Stimulated activated CD4-positive, alpha-beta T cell treated with anti-CD3 and anti-CD28 coated beads, Interleukin-12 subunit alpha, Interleukin-12 subunit beta, amount 100 ng/mL, for 24 hours (primary cell): ENCODE measurements at places on chromosomes 7 and 10.
A peak's percentile ranks its signal among the peaks of the same experiment; 100 is the strongest.

DNA sequence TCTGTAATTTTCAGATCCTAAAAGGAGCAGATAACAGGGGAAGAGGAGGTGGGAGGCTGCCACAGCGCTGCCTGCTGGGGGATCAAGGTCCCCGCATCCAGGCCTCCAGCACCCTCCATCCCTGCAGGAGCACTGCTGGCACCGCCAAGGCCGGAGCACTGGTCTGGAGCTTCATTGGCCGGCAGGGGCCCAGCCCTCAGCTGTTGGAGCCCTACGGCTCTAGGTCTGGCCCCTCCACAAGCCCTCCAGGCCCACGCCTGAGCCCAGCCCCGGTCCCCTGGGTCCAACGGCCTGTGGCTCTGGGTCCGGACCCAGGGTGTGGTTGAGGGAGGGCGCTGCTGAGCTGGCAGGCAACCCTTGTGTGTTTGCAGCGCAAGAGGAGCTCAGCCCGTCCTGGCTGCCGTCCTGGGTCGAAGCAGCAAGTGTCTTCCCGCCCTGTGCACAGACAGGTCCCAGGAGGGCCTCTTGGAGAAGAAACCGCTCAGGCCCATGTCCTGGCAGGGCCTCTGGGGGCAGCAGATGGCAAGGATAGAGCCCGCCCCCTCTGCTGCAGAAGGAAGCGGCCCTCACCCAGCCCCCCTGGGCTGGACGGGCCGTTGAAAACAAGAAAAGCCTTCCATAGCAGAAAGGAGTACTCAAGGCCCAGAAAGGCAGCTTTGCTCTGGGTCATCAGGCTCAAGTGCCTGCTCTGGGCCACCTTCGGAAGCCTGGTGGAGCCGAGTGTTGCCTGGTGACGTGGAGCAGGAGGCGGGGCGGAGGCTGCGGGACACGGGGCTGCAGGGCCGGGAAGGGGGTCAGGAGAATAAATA, 54.3 kb upstream of the TNRC18 start:
- no peak for DNase-seq

GRCh38 chr10:7605565-7606295, 61.0 kb downstream of the ITIH5 start:
- DNase-seq: no peak

GRCh38 chr7:2175514-2175913, 57.2 kb downstream of the MAD1L1 start:
- DNase-seq: no peak

- DNase-seq: no peak
These were observed 50.7 kb downstream of the BPGM start for GRCh38 chr7:134697205-134697886.

DNA sequence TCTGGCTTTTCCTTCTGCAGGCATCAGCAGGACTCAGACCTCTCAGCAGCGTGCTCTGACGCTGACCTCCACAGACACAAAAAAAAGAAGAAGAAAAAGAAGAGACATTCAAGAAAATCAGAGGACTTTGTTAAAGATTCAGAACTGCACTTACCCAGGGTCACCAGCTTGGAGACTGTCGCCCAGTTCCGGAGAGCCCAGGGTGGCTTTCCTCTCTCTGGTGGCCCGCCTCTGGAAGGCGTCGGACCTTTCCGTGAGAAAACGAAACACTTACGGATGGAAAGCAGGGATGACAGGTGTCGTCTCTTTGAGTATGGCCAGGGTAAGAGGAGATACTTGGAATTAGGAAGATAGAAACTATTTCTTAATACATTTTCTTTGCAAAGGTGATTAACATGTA, 115.7 kb downstream of the CYTH3 start:
- no peak for DNase-seq

GRCh38 chr10:111475720-111476119, 398.9 kb downstream of the ADRA2A start:
- DNase-seq: no peak

GRCh38 chr7:107185716-107186115, 16.9 kb downstream of the HBP1 start:
- DNase-seq: no peak

- no peak for DNase-seq
These were observed 256.4 kb downstream of the KIAA1217 start for GRCh38 chr10:24465124-24465874.

- no peak for DNase-seq
These were observed 9.7 kb downstream of the ABCA13 start for GRCh38 chr7:48180981-48181380.

DNA sequence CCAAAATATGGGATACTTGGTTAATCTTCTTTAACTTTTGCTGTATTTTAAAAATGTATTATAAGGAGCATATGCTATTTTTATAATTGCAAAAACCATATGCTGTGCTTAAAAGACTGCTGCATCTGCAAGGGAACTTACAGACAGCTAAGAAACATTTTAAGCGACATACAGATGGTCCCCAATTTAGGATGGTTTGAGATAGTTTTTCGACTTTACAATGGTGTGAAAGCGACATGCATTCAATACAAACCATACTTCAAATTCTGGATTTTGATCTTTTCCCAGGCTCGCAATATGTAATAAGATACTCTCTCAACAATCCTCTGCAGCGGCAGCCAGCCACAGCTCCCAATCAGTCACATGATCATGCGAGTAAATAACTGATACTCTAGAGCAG, 73.2 kb downstream of the SHTN1 start:
- no peak for DNase-seq

DNA sequence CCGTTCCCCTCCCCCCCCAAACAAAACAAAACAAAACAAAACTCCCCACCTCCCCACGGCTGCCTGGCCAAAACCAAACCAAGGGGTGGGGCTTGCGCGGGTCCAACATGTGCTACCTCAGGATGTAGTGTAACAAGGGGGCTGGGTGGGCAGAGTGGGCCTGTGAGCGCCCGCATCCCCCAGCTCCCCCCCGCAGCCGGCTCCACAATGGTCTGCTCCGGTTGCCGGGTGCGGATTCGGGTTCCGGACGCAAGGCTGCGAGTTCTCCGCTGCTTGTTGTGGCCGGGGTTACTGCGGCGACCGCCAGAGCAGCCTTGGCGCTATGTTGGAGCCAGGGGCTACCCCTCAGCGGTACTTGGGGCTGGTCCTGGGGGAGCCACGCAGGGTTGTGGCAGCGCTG, 4.9 kb downstream of the C10orf143 start:
- DNase-seq: no peak

GRCh38 chr10:102302611-102303010, 57.3 kb downstream of the GBF1 start:
- no peak for DNase-seq

- no peak for DNase-seq
These were observed 222.5 kb upstream of the LRRN3 start for GRCh38 chr7:110868458-110868857.

DNA sequence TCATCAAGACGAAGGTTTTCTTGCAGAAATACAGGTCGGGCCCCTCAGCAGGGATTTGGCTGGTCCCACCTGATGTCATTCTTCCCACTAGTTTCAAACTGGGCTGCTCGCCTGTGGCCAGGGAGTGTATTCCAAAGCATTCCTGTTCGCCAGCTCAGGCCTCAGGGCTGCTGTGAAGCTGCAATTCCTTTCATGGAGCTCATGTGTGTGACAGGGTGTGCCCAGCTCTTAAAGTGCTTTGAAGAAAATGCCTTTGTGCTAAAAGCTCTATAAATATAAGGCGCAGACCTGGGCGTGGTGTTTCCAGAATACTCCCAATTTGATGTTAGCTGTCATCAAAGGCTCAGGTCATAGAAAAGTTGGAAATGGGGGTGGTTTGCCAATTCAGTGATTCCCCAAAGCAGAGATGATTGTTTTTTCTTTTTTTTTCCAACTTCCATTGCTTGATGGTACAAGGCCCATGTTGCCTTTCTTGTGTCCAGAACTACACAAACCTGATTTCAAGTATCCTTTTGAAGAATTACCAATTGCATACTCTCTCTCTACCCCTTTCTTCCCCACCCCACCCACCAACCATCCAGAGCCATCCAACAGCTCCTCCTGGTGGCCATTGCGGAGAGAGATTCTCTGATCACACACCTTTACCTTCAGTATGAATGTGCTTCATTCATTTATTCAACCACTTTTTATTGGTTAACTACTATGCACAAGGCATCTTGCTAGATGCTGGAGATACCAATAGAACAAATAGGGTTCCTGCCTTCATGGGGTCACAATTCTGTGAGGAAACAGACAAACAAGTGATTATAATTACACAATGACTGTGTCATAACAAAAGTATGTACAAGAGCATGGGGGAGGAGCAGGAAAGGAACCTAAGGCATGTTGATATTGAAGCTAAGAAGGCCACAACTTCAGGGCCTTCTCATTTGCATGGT, 297.3 kb upstream of the LYZL1 start:
- no peak for DNase-seq

DNA sequence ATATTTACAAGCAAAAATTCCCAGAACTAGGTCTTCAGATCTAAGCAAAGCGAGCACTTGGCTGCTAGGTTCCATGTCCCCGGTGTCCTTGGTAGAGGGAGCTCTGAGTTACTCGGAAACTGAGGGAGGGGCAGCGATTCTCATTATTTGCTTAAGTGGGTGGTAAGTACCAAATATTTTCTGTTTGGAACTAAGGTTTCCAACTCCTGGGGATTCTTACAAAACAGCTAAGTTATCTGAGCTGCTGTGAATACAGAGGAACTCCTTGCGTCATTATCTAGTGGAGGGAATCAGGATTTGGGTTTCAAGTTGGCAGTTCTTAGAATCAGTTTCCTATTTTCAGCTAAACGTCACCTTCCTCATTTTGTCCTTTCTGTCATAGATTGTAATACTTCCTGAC, 76.8 kb upstream of the IKZF1 start:
- DNase-seq: no peak

GRCh38 chr10:5538446-5538845, 13.7 kb downstream of the CALML3 start:
- DNase-seq: no peak

- DNase-seq: no peak
These were observed 47.8 kb downstream of the PHF14 start for GRCh38 chr7:11021468-11021867.

DNA sequence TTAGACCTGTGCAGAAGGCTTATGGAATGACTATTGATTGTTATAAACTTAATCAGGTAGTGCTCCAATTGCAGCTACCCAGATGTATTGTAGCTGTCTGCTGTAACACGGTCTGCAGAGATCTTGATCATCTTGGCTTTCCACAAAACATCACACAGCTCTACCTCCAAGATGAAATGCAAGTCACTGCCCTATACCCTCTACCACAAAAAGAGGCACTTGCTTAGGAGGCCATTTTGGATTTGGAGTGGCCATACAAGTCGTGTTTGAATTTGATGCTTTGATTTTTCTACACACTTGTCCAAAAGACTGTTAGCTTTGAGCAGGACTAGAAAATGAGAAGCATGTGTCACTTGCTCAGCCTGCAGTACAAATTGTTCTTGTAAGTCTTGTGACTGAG, 377.2 kb downstream of the TNS3 start:
- no peak for DNase-seq

GRCh38 chr10:13485623-13486022, 43.2 kb downstream of the BEND7 start:
- no peak for DNase-seq

DNA sequence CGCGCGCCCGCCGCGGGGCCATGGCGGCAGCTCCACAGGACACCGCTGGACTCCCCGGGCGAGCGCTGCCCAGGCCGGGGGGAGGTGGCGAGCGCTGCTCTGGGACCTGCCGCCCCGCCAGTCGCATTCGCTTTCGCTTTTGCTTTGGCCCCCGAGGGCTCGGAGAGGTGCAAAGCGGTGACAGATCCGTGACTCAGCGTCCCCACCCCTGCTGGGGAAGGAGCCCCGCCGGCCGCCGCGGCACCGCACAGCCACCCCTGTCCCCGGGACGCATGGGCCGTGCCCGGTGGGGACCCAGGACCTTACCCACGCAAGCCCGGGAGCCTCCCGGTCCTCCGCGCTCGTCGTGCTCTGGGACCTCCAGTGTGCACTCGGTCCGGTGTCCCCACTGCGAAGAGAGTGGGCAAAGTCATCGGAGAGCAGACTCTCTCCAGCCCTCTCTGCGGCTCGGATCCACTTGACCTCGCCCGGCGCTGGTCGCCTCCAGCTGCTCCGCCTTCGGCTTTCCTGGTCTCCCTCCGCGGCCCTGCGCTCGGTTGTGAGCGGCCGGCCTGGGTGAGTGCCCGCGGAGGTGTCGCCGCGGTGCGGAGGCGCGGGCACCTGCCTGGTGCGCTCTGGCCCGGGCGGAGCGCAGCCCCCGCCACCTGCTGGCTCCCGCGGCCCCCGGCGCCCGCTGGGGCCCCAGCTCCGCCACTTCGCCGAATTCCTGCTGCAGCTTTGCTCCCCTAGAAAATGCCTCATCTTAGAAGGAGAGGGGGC, at the start of gene IL15RA:
IL15RA (minus strand) TSS at position 73 of the 759 bp plus-strand sequence; CDS start at position 22, 51 bp downstream.
- DNase-seq: peak; percentile 77

DNA sequence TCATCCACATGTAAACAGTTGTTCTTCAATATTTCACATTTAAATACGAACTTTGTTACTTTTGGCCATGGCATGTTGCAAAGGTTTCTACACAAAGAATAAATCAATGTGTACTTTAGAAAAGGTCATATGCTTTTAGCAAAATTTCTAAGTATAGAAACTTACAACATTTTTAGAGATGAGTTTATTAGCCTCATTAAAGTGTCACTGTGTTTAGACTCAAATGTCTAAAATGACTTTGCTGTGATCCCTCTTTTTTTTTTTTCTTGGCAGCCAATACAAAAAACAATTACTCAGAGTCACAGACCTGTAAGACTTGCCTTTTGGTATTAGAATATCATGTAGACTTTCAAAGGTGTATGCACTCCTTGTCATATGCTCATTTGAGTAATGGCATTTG, 349.3 kb upstream of the KIAA1217 start:
- DNase-seq: no peak

DNA sequence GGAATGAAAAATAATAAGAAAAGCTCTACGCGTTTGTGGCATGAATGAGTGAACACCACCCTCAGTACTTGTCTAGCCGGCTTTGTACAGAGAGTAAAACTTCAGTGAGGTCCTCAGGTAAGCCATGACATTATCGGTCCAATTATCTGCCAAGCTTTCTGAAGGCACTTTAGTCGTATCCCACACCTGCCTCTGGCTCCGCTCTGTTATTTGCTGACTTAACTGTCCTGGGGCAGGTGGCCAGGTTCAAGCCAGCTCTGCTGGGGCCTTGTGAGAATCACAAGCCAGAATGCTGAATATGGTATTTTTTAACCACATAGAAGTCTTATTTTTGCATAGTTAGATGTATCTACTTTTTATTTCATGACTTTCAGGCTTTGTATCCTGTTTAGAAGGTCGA, 66.0 kb upstream of the FHIP2A start:
- no peak for DNase-seq

DNA sequence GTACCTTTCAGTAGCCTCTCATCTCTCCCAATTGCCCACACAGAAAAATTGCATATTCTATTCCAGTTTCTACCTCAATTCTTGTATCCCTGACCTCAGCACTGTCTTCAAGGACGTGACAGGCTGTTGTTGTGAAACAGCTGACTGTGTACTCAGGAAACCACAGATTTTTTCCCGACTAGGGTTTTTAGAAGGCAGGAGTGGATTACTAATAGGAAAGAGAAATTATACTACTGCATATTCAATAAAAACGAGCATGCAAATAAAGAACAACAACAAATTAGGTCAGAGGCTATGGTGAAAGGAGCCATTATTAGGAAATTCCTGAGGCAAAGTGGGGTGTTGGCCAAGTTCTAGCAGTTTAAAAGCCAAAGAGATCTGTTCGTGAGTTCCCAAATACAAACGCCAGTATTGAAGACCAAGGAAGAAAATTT, 93.4 kb downstream of the DOCK4 start:
- no peak for DNase-seq
